ENCODE measurements at places on chromosomes 6 and 20.

DNA sequence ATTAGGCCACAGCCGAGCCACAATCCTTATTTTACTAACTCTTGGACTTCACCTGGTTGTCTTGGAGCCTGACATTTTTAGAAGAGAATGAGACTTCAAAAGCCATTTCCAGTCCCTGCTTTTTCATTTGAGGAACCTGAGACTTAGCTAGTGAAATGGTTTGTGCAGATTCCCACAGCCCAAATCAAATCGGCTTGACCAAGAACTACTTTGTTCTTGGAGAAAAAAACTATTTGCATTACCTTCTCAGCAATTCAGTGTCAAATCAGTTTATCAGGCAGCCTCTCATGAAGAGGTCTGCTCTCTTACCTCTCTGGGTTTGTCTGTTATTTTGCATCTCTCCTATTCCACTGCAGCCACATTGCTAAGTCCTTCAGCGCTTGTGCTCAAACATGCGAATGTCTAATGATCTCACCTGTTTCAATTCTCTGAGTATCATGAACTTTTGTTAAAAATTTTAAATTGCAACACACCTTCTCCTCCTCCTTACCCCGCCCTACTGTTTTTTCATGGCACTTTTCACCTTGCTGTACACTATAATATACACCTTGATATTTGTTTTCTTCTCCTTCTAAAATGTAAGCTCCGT is 573 bp upstream of the IFNGR1 start:
- no peak for DNase-seq

- no peak for DNase-seq
These were observed 480.9 kb upstream of the CHD6 start for GRCh38 chr20:42099101-42099500.

GRCh38 chr6:169935348-169935718 is 183.9 kb downstream of the ERMARD start:
- DNase-seq = no peak

- no peak for DNase-seq
These were observed 62.0 kb downstream of the HIVEP2 start for GRCh38 chr6:142883011-142883410.

DNA sequence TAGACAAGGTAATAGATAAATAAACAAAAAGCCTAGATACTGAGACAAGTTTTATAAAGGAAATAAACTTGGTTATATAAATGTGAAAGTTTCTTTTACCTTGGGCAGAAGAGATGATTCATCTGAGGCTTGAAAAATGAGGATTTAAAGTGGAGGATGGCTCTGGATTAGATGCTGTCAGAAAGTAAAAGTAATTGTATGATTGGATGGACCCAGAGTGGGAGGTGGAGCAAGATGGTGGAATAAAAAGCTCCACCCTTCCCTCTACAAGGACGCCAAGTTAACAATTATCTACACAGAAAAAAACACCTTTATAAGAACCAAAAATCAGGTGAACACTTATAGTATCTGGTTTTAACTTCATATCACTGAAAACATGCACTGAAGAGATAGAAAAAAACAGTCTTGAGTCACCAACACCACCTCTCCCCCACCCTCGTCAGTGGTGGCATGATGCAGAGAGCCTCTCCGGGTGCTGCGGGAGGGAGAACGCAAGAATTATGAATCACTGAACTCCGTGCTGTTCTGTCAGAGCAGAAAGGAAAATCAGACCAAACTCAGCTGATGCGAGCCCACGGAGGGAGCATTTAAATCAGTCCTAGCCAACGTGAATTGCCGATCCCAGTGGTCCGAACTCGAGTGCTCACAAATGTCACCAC is 84.7 kb upstream of the GJE1 start:
- DNase-seq = no peak

DNA sequence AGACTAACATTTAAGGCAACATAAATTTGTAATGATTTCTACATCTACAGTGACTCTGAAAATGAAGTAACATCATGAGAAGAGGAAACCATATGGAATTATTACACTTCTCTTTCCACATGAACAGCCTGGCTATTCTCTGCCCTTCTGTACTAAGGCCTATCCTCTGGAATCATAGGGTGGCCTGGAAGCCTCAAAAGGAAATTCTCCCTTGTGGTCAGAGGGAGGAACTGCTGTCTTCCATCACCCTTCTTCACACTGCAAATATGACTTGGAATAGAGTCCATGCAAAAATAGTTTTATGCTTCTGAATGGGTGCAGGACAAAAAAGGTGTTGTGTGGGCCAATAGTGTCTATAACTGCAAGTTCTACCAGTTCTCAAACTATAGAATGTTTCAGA is 44.6 kb upstream of the SH3BGRL2 start:
- peak; percentile 3 for DNase-seq

DNA sequence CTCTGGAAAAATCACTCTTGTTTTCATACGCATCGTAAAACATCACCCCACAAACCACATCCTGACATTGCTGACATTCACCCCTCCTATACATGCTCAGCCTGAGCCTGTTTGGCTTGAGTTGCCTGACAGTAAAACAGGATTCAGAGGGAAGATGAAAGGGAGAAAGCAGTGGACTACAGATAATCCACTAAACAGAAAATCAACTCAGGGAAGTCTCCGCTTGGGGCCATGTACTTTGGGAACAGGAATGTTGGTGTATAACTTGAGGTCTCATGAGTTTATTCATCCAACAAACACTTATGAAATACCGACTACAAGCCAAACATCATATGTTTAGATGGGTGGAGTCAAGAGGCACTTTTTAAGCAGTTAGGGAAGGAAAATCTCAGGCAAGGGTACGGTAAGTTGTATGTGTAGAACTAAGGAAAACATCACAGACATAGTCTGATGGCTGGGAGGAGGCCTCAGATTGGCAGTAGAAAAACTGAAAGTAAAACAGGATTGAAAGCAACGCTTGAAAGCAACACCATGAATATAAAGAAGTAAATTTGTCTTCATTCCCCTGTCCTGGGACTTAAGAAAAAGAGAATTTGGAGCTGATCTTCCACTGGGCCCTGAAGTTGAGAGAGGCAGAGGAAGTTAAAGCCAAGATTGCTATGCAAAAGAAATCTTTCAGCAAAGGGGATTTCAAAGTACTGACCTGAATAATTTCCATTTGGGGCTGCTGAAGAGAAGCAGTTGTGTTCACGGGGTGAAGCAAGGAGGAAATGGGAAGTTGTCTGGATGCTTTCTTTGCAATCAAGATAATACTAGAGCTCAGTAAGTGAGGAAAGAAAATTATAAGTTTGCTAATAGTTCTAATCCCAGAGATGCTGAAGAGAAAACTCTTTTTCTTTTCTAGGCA is 28.8 kb downstream of the PDE7B start:
- DNase-seq = no peak

DNA sequence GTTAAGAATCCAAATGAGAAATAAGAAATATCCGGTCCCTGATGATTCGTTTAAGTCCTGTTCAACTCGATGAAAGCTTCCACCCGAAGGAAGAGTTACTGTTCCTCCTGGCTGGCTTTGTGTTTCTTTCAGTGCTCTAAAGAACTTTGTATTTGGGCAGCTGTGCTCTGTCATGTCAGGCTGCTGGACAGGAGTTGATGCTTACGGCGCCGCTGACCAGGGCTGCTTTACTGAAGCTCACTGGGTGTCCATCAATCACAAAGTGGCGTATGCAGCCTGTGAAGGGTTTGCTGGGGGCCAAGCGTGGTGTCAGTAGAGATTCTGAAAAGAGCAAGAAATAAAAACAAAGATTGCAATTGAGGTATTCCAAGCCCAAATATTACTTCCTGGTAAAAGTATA is 21.9 kb downstream of the FAM229B start:
- DNase-seq = no peak

GRCh38 chr6:138856654-138857053 is 60.8 kb downstream of the ECT2L start:
- DNase-seq = no peak
